Panc1 (cell line): ENCODE measurements at places on chromosomes 3 and 15. TPM values are rescaled to one million over a fixed set of nuclear protein-coding genes. Genes with fewer than 3 reads are reported as not detected.

DNA sequence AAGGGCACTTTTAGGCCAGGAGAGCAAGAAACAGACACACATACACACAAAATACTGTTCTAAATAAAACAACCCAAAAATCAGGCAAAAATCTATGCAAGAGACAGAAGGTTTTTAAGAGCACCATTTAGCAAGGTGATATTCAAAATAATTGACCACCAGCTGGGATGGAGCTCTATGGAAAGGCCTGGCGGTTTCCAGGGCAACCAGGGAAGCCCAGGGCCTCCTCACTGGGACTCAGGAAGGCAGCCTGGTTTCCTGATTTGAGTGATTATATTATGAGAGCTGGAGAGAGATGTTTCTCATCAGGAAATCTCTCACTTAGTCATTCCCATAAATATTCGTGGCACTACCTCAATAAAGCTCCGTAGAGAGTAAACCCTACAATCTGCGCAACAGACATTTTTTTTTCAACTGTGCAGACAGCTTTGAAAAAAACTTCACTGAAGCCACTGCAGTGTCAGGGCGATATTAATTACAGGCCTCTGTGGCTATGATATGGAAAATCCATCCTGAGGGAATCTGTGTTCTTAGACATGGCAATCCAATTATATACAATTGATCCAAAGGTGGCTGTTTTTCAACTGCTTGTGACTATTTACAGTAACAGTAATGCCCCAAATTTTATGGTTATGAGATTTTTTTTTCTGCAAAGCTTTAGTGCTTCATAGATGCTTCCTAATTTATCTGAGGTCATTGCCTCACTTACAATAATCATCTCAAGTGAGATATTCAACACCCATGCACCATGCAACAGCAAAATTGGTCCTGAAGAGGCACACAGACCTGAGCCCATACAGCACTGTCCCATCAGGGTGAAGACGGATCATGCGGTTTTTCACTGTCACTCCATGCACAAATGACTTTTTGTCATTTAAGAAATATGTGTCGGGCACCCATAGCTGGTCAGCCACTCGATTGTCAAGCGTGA, 152.1 kb downstream of the GABRB3 start:
- no peak for DNase-seq

DNA sequence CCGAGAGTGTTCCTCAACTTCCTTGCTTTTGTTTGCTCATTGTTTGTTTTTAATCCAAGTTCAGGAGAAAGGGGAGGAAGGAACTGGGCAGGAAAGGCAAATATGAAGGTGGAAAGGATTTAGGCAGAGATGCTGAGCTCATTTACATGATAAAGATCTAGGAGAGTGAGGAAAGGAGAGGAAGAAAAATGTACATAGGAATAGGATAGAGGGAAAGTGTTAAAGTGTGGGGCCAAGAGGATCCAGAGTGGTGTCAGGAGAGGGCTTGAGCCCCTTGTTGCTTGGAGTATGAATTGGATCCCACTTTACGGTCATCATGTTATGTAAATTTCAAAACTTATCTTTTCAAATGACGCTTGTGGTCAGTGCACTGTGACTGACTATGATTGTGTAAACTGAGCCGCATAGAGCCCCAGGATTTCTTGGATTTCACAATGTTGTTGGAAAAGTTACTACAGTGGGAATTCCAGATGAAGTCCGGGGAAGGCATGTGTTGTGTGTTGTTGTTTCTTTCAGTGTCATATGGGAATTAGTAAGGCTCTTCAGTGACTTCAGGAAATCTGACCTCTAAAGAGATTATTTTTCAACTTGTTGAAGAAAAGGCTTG, 15.0 kb upstream of the PLD1 start:
- no peak for DNase-seq

DNA sequence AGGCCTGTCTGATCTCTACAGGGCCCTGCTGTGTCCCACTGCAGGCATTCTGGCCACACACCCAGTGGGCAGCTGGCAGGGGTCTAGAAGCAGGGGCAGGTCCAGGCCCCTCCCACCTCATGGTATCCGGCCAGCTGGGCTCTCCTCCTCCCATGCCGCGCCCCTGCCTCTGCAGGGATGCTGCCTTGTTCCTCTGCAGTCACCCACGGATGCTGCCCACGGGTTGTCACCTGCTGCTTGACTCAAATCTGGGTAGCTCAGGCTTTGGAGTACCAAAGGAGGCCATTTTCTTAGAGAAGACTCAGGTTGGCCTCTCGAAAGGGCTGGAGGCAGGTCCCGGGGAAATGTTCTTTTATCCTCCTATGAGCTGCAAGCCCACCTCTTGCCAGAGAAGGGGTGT, 25.0 kb downstream of the EFCAB12 start:
- DNase-seq = no peak

DNA sequence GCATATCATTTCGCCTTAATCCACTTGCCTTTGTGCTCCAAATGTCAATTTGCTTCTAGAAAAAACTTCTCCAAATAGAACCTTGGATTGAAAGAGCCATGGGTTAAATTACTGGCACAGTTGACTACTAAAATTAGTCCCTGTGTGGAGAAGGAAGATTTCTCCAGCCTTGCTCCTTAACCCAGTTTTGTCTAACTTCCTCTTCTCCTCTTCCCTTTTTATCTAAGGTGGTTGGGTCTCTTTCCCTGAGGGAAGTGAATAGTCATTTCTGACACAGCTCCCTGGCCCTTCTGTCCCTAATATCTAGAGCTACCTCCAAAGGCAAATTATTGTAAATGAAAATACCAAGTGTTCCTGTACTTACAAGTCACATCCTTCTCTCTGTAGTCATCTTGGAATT, 527.9 kb upstream of the TBL1XR1 start:
- DNase-seq = no peak

DNA sequence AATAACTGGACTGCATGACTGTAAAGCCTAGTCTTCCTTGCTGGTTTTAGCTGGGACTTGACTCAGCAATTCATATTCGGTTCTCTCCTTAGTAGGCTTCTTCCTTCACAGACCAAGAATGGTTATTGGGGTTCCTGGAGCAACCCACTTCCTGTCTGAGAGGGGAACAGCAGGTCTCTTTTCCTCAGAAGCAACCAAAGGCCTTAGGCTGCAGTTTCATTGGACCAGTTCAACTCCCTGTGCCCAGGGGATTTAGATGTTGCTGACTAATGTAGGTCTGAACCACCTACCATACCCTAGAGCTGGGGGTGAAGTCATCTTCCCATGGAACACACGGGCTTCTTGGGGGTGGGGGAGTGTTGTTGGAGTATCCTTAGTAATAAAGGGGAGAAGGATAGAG, 84.0 kb upstream of the SKOR1 start:
- no peak for DNase-seq

The PROK2 gene
- not detected for total RNA-seq

The WNT5A gene
- total RNA-seq = 0.54 TPM
